ENCODE measurements at places on chromosomes 6 and 20.

DNA sequence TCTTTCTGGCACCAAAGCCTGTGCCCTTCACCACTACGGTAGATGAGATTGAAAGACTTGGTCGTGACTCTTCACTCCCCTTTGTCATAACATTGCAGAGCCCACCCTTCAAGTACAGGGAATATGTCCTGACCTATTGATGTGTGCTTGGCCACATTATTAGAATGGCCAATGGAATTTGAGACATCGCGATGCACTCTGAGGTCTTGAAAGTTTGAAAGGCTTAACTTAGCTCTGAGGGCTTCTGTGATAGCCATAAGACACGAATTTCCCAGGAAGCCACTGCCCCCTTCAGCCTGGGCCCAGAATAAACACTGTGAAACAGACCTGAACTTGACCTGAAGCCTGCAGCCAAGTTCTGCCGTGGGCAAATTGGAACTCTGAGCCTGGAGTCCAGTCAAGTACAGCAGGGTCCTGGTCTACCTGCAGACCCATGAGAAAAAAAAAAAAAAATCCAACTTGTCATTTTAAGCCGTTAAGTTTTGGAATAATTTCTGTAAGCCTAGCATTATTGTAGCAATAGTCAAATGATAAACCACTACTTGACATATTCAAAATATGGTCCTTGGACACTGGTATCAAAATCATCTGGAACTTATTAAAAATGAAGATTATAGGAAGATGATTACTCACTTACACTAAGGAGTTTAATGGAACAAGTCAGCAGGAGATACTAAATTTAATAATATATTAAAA is 36.9 kb upstream of the TRAF3IP2 start:
- no peak for DNase-seq

GRCh38 chr6:87053312-87053711 is 41.6 kb downstream of the CGA start:
- DNase-seq: no peak

- no peak for DNase-seq
These were observed 4.0 kb upstream of the NNAT start for GRCh38 chr20:37516811-37517750.

DNA sequence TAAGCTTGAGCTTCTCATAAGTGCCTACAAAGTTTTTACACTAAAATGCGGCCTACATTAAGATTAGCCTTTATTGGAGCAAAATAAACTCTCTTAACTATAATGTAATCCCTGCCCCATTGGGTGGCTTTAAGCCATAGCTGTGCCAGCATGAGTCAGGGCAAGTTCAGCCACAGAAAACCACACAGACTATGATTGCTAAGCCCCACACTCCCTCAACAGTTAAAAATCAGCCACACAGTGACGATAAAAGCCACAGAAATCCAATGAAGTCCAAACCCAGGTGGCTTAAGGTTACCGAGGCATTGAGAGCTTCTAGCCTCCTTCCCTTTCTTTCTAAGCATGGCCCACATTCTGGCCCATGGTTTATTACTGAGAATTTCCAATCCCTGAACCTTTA is 61.6 kb downstream of the GRM1 start:
- no peak for DNase-seq

Measured in progenitor cell of endocrine pancreas (in vitro differentiated cells).